Left renal pelvis (tissue), 4 donors: ENCODE measurements at places on chromosomes 13 and 19. TPM values are rescaled to one million over a fixed set of nuclear protein-coding genes. Genes with fewer than 3 reads are reported as not detected.

VSTM1 gene
- polyA plus RNA-seq = 0.22 TPM

HSPB6 gene
- polyA plus RNA-seq = 24.8 TPM

LGALS7B gene
- polyA plus RNA-seq = 1.9 TPM

NLRP11 gene
- 0.15 TPM for polyA plus RNA-seq

STOML3 gene
- polyA plus RNA-seq = 0.13 TPM

DNA sequence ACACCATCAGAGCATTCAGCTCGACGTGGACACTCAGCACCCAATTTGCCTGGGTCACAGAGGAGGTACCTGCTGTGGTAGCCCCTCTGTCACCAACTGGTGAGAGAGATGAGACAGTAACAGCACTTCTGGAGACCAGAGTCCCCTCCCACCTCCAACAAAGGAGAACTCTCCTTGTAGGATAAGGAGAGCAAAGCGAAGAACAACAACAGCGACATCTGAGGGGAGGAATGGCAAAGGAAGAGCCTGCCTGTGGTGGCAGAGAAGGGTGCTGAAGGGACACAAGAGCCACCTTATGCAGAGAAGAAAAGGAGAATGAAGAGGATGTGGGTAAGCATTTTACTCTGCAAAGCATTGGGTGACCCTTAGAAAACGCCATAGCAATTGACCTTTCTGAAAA, 167.8 kb downstream of the ABCC4 start:
- DNase-seq = no peak

DNA sequence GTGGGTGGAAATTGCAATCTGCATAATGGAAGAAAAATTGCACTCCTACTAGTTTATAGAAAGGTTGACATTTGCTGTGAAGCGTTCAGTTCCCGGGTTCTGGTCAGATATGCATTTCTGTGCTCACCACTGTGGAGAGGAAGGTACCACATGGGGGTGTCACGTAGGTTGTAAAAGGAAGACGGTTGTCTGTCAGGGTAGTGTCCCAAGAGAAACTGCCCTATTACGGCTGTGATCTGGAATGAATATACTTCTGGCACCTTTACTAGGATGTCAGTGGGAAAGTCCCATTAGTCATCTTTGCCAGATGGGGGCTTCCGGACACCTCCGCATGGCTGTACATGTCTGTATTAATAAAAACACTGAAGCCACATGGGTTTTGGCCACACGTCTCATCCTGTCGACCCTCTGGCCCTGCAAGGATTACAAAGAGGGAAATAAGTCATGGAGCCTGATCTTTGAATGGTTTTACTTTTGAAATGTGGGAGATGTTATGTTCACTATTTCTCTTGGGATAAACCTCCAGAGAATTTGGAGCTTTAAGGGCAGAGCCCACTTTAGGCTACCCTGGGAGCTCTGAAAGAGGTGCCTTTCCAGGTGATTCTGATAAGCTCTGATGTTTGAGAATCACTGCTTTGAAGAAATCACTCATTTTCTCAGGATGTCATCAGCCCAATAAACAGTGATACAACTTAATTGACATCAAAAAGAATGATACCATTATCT, 133.9 kb downstream of the AKAP11 start:
- DNase-seq = no peak

DNA sequence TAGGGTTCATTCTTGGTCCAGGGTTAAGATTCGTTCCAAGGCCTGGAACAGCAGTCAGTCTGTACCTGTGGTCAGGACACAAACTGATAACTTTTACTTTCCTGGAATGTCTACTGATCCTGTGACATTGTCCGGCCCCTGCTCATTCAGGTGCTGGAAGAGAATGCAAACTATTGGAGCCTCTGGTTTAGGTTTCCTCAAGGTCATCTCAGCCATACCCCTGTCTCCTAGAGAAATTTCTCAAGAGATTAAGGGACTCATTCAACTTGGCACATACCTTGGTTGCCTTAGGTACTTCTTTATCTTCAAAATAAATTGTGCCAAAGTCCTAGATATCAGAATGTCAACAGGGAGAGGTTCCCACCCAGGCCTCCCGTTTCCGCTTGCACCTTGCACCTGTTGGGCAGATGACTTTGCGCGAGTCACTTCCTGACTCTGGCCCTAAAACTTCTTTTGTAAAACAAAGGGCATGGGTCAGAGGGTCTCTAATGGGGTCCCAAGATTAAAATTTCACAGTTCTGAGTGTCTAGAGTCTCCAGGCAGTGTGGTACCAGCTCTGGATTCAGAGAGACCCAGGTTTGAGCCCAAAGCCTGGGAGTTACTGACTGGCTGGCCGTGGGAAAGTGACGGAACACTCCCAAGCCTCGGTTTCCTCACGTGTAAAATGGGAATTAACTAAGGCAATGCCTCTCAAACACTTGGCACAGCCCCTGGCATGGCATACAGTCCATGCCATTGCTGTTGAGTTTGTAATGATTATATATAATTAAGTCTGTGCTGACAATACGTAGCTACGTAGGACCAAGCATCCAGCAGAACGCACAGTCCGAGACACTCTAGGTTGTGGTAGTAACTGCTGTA, 25.8 kb upstream of the CYP2S1 start:
- no peak for DNase-seq

DNA sequence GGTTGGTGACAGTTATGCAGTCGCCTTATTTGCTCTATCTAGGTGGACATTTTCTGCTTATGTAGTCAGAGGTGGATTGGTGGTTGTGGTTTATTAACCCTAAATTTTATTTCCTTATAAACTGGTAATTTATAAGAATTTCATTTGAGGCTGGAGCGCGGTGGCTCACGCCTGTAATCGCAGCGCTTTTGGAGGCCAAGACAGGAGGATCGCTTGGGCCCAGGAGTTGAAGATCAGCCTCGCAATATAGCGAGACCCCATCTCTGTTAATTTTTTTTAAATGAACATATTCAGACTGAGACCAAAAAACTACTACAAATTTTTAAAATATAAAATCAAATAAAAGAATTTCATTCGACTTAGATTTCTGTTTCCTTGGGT, 810 bp downstream of the ZNF627 start:
- no peak for DNase-seq

- DNase-seq = no peak
Observed at GRCh38 chr13:61406275-61406674, 9.4 kb downstream of the PCDH20 start.

GRCh38 chr13:112693831-112694497, 4.1 kb downstream of the ATP11A start:
- no peak for DNase-seq

DNA sequence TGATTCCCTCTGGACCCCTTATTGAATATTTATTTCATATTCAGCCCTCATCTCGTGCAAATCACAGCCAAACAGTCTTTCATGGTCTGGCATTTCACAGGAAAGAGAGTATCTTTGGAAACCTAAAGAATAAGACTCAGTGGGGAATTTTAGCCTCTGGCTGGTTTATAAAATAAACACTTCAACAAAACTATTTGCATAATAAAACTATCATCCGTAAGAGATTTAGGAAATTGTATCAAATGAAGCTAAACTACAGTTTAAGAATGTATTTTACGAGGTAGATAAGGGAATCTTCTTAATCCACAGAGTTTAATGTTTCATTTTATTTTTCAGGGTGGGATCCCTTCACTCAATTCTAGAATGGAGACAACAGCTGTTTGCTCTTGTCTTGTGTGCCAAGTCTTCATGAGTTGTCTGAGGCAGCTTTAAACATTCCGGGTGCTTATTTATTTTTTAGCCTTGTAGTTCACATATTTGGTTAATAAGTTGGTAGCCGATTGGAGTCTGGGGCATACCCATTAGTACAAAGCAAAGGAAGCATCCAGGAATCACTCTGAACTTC, 634.4 kb upstream of the KLF12 start:
- DNase-seq = no peak

DNA sequence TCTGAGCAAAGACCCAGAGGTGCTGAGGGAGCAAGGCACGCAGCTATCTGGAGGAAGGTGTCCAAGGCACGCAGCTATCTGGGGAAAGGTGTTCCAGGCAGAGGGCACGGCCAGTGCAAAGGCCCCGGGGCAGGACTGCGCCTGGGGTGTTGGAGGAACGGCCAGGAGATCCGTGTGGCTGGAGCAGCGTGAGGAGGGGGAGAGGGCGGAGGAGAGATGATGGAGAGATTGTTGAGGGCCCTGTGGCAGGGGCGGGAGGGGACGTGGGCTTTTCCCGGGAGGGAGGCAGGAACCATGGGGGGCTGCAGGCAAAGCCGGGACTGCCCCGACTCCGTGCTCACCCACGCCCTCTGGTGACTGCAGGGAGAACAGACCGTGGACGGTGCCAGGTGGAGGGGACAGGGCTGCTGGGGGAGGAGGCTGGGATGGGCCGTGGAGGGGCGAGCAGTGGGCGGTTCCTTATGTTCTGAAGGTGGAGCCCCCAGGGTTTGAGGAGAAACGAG, 13.3 kb upstream of the MISP start:
- no peak for DNase-seq

GRCh38 chr13:44385401-44385800, 11.8 kb downstream of the SERP2 start:
- DNase-seq = no peak
